ENCODE measurements at places on chromosomes 6 and 20.

- no peak for DNase-seq
Observed at GRCh38 chr6:13286181-13286580, 42.2 kb downstream of the TBC1D7 start.

DNA sequence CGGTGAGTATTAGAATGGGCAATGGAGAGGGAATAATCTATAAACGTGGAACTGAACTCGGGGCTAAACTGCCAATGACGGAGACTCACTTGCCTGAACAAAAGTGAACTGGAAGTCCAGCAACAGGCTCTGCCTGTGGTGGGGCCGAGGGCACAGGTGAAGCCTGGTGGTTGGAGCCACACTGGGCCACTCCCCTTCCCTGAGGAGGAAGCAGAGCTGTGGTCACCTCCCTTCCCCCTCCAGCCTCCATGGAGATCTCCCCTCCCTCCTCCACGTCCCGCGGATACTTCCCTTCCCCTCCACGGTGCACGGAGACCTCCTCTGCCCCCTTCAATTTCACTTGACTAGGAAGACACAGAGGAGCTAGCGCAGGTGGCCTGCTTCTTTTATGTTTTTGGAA, 14.7 kb upstream of the DSP start:
- DNase-seq: no peak

- DNase-seq: no peak
Observed at GRCh38 chr6:154247119-154247861, 109.3 kb downstream of the IPCEF1 start.

DNA sequence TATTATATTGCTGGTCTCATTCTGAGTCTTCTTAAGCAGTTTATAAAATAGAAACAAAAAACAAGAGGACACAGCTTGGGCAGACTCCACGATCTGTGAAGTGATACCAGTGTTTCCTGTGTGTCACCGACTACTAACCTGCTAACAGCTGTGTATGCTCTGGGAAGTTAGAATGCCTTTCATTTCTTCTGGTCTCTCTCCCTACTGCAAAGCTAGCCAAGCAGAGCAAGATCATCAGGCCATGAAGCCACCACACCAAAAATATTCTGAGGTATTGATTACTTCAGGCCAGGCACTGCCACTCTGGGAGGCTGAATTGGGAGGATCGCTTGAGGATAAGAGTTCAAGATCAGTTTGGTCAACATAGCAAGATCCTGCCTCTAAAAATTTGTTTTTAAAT, 46.9 kb upstream of the SMIM29 start:
- DNase-seq: no peak

- no peak for DNase-seq
Observed at GRCh38 chr6:40960742-40961430, 78.1 kb downstream of the UNC5CL start.

- peak; percentile 4 for DNase-seq
Observed at GRCh38 chr6:15023448-15023847, 222.4 kb upstream of the JARID2 start.

GRCh38 chr20:16123623-16124022, 449.6 kb downstream of the KIF16B start:
- no peak for DNase-seq

- DNase-seq: no peak
Observed at GRCh38 chr6:15001326-15001910, 244.5 kb upstream of the JARID2 start.

GRCh38 chr6:1679688-1680068, 70.0 kb downstream of the FOXC1 start:
- DNase-seq: no peak

DNA sequence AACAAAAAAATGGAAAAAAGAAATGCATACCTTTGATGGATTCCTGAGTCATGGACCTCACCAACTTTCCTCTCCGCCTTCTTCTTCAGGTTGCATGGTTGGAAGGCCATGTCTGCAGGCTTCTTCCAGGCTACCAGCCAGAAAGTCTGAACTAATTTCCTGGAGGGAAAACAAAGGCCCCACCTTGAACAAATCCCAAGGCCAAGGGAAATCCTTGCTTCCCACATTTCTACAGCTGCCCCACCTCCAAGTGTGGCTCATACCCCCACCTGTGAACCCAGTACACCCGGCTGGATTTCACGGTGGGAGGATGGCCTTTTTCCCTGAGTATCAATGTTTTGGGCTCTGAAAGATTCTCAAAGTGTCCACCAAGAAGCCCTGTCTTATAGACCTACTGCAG, 22.4 kb downstream of the IL17A start:
- no peak for DNase-seq

- DNase-seq: no peak
Observed at GRCh38 chr6:912871-913835, 220.2 kb upstream of the EXOC2 start.

GRCh38 chr6:129248946-129249345, 366.0 kb downstream of the LAMA2 start:
- DNase-seq: no peak

- no peak for DNase-seq
Observed at GRCh38 chr20:19738951-19739350, 19.1 kb upstream of the RIN2 start.

DNA sequence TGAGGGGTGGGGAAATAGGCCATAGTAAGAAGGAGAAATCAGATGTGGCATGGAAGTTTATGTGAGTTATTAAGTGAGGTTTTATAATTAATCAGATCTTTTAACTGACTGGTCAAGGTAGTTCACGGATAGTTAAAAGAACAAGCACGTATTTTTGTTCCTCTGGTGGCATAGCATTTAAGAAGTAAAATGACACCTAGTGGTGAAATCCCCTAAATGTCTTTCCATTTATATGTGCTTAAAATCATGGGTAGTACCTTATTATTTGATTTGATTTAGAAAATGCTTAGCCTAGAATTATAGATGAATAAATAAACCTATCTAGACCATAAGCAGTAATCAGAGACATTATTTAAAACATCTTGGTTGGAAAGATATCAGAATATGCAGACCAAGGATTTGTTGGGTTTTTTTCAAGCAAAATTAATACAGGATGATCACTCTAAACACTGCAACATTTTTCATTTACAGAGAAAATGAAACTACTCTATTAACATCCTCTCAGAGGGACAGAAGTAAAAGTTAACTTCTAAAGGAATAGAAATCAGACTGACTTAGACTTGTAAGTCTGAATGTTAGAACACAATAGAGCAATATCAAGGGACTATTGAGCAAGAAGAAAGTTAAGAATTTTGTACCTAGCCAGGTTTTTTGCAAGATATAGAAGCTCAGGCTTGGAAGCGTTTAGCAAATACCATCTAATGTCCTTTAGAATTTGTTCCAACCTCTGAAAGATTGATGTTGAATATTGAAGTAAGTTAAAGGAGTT, 81.1 kb downstream of the STXBP5 start:
- no peak for DNase-seq

GRCh38 chr6:163926642-163927041, 512.1 kb downstream of the QKI start:
- no peak for DNase-seq

DNA sequence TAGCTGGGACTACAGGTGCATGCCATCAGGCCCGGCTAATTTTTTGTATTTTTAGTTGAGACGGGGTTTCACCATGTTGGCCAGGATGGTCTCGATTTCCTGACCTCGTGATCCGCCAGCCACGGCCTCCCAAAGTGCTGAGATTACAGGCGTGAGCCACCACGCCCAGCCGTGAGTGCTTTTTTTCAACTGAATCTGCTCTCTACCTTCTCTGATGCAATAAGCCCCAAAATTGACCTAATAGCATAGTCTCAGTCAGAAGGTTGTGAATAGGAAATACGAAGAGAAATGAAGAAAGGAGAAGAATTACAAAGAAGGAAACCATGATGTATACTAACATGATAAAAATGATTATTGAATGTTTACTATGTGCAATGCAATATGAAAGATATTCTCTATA, 33.2 kb downstream of the BEND6 start:
- no peak for DNase-seq

DNA sequence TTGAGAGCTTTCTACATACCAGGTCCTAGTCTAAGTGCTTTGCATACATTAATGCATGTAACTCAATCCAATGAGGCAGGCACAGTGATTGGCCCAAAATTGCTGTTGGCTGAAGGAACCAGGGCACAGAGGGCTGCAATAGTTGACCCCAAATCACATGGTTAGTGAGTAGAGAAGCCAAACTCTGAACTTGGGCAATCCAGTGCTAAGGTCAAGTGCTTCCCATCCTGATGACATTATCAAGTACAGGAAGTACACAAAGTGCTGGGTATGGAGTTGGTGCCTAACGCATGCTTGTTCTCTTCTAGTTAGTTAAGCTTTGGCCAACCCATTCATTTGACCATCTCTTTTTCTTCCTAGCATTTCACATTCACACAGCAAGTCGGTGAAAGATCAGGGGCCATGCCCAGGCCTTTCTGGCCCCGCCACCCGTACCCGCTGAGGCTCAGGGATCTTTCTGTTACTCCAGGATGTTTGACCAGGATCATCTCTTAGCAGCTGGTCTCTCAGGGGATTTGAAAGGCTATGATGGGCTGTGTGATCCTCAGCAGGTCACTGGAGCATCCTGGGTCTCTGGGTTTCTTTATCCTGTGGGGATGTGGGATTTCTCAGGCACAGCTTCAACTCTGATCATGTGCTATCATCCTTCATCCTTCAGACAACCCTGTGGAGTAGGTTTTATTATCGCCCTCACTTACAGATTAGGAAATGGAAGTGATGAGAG, 7.0 kb downstream of the KCNB1 start:
- no peak for DNase-seq

DNA sequence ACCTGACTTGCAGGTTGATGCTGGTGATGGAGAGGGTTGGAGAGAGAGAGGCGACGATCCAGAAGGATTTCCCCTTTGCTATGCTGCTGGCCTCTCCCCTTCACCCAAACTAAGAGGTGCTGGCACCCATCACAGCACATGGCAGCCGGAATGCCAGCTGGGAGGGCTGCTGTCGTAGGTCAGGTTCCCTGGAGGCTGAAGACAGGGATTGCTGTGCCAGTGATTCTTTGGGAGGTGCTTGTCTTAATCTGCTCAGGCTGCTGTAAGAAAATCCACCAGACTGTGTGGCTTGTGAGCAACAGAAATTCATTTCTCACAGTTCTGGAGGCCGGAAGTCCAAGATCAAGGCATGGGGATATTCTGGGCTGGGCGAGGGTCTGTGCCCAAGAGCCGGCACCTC, 4.4 kb upstream of the ARFGAP1 start:
- no peak for DNase-seq

DNA sequence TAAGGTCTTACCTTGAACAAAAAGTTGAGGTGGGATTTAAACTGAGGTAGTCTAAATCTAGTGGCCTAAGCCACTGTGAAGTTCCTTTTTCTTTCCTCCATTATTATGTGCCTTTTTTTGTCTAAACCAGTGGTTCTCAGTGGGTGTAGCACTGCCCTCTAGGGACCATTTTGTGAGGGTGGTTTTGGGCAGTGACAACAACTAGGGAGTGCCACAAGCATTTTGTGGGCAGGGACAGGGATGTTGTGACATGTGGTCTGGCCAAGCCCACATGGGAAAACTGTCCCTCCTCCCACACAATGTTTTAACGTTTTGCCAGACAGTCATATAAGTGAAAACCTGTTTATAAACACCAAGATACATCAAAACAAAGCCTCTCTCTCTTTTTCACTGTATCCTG, 899.4 kb upstream of the FLRT3 start:
- no peak for DNase-seq

DNA sequence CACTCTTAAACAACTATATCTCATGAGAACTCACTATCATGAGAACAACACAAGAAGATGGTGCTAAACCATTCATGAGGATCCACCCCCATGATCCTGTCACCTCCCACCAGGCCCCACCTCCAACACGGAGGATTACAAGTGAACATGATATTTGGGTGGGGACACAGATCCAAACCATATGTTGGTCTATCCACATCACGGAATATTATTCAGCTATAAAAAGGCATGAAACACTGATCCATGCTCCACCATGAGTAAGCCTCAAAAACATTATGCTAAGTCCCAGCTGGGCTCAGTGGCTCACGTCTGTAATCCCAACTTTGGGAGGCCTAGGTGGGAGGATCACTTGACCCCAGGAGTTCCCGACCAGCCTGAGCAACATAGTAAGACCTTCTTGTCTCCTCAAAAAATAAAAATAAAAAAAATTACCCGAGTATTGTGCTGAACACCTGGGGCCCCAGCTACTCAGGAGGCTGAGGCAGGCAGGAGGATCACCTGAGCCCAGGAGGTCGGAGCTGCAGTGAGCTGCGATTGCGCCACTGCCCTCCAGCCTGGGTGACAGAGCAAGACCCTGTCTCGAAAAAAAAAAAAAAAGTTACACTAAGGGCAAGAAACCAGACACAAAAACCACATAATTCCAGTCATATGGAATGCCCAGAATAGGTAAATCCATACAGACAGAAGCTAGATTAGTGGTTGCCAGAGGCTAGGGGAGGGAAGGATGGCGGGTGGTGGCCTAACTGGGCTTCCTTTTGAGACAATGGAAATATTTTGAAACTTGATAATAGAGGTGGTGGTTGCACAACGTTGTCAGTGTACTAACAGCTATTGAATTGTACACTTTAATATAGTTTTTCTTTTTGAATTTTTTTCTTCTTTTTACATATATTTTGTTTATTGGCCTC, 43.1 kb downstream of the ZNF217 start:
- no peak for DNase-seq
